ENCODE measurements at places on chromosomes 11 and 22. TPM values are rescaled to one million over a fixed set of nuclear protein-coding genes. Genes with fewer than 3 reads are reported as not detected.

DNA sequence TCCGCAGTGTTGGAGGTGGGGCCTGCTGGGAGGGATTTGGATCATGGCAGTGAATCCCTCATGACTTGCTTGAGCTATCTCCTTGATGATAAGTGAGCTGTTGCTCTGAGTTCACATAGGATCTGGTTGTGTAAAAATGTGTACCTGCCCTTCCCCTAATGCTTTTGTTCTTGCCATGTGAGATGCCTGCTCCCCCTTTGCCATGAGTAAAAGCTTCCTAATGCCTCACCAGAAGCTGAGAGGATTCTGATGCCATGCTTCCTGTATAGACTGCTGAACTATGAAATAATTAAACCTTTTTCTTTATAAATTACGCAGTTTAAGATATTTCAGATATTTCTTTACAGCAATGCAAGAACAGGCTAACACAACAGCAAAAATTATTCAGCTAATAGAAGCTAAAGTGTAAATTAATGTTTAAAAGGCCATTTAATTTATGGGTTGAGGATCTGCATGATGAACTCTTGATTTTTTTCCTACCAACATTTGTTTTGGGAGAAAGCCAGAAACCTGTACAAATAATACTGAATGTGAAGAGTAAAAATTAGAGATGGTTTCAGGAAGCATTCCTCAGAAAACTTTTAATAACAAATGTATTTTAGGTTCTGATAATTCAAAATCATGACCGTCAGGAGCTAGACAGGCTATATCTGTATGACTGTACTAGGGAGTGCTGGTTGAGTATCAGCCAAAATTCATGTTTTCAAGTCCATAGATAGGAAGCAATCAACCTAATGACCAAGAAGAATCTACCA lies 177.5 kb upstream of the GRIA4 start:
- H3K4me3 ChIP-seq: no peak overlapping the region
- no peak for DNase-seq
- H3K27me3 ChIP-seq: no peaks in the 10 kb centered on the region
- no peaks in the 10 kb centered on the region for H3K36me3 ChIP-seq

DNA sequence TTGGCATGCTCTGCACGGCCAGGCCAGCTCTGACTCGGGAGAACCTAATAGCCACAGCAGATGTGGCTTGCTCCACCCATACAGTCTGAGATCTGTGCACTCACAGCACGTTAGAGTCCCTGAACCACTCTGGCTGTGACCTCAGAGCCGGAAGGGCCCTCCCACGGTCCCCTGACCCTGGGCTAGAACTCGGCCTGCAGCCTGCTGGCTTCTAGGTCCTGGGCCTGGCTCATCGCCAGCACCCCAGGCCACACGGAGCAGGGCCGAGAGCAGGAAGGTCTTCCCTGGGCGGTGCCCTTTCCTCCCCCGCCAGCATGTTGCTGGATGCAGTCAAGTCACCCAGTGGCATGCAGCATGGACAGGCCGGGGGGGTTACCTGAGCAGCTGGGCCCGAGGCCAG lies 35.3 kb upstream of the TTLL12 start:
- peaks cover 2% of the 10 kb centered on the region for H3K27me3 ChIP-seq
- H3K4me3 ChIP-seq: no peak overlapping the region
- no peak for DNase-seq
- H3K4me1 ChIP-seq: no peaks in the 10 kb centered on the region
- no peak overlapping the region for H3K27ac ChIP-seq

GRCh38 chr11:10594407-10594806 lies 25.9 kb upstream of the LYVE1 start:
- H3K36me3 ChIP-seq: peaks cover 5% of the 10 kb centered on the region
- no peak overlapping the region for H3K4me3 ChIP-seq
- DNase-seq: no peak

DNA sequence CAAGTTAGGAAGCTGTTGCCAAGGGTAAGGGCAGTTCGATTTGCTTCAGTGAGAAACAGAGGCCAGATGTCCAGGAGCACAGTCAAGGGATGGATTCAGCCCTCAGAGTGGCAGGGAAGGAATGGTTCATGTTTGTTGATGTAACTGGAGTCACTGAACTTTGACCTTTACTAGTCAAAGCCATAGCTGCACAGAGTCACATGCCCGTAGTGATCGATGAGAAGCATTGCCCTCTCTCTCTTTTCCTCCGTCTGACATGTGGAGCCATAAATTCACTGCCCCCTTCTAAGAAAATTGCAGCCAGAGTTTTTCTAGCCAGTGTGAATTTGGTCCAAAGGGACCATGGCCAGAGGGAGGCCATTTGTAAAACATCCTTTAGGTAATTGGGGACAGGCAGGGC lies 124.1 kb upstream of the MTNR1B start:
- no peaks in the 10 kb centered on the region for H3K36me3 ChIP-seq
- no peak overlapping the region for H3K27ac ChIP-seq
- H3K4me1 ChIP-seq: no peaks in the 10 kb centered on the region
- DNase-seq: no peak
- H3K27me3 ChIP-seq: no peaks in the 10 kb centered on the region

- peaks cover 49% of the 10 kb centered on the region for H3K4me1 ChIP-seq
- peak overlapping the region; percentile 94 for H3K27ac ChIP-seq
- peak; percentile 42 for DNase-seq
- no peaks in the 10 kb centered on the region for H3K27me3 ChIP-seq
- peaks cover 16% of the 10 kb centered on the region for H3K36me3 ChIP-seq
- H3K4me3 ChIP-seq: peak overlapping the region; percentile 96
Observed at GRCh38 chr11:43359422-43359818, 700 bp downstream of the TTC17 start.

DNA sequence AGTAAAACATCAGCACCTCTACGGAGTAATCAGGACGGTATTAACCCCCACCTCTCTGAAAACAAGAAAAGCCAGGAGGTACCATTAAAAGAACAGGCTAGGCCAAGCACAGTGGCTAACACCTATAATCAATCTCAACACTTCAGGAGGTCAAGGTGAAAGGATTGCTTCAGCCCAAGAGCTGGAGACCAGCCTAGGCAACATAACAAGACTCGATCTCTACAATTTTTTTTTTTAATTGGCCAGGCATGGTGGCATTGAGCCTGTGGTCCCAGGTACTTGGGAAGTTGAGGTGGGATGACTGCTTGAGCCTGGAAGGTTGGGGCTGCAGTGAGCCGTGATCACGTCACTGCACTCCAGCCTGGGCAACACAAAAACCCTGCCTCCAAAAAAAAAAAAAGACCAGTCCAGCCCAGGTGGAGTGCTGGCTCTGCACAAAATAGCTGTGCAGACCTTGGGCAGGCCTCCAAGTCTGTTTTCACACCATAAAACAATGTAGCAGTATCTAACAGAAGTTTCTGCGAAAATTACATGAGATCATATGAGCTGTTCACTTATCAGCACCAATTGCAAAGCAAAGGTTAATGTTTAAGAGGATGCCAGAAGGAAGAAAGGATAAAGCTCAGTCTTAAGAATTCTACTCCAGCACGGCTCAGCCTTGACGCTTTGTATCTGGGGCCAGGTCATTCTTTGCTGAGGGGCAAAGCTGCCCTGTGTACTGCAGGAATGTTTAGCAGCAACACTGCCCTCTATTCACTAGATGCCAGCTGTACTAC lies 14.8 kb downstream of the CHKA start:
- no peak overlapping the region for H3K4me3 ChIP-seq
- DNase-seq: no peak
- no peaks in the 10 kb centered on the region for H3K4me1 ChIP-seq

PRAME gene
- not detected for total RNA-seq

Data from activated CD4-positive, alpha-beta memory T cell treated with anti-CD3 and anti-CD28 coated beads, Interleukin-2, amount 10 ng/mL, durations not matched to agents 7 days and 5 days (primary cell).